ENCODE measurements at places on chromosomes 3 and 15.

GRCh38 chr3:152384412-152384811, 115.7 kb downstream of the MBNL1 start:
- no peak for DNase-seq

DNA sequence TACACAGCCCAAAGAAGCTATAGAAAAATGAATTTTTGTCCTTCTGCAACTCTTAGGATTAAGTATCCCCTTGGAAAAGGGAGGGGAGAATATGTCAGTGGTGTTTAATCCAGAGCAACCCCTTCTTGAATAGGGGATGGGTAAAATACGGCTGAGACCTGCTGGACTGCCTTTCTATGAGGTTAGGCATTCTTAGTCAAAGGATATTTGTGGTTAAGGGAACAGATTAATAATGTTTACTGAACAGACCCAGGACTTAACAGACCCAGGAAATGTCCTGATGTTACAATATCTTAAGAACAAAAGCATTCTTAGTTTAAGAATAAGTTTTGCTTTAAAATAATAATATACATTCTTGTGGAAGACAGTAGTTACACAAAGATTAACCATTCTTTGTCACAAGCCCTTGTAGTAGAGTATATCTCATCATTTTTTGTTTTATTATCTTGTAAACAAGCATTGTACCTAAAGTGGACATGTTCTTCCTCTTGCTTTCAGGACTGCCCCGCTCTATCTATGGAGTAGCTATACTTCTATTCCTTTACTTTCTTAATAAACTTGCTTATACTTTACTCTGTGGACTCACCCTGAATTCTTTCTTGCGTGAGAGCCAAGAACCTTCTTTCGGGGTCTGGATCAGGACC, 43.8 kb upstream of the B3GALNT1 start:
- DNase-seq, result no peak

- no peak for DNase-seq
Measured at GRCh38 chr15:51279391-51279790, 59.0 kb downstream of the CYP19A1 start.

GRCh38 chr3:140408252-140408651, 269.6 kb upstream of the TRIM42 start:
- no peak for DNase-seq

DNA sequence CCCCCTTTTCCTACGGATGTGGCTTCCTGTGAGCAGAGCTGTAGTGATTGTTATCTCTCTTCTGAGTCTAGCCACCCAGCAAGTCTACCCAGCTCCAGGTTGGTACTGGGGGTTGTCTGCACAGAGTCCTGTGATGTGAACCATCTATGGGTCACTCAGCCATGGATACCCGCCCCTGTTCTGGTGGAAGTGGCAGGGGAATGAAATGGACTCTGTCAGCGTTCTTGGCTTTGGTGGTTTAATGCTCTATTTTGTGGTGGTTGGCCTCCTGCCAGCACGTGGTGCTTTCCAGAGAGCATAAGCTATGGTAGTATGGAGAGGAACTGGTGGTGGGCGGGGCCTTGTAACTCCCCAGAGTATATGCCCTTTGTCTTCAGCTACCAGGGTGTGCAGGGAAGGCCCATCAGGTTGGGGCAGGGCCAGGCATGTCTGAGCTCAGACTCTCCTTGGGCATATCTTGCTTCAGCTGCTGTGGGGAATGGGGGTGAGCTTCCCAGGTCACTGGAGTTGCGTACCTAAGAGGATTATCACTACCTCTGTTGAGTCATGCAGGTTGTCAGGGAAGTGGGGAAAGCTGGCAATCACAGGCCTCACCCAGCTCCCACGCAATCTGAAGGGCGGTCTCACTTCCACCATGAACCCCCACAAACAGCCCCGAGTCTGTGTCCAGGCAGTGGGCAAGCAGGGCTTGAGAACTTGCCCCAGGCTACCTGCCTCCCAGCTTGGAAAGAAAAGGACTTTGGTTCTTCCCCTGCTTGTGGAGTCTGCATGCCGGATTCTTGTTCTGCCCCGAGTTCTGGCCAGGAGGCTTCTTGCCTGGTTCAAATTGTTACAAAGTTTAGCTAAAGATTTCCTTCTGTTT, 9.0 kb upstream of the ADGRG7 start:
- DNase-seq, result no peak
